ENCODE measurements at places on chromosomes 12 and 14. TPM values are rescaled to one million over a fixed set of nuclear protein-coding genes. Genes with fewer than 3 reads are reported as not detected.

DNA sequence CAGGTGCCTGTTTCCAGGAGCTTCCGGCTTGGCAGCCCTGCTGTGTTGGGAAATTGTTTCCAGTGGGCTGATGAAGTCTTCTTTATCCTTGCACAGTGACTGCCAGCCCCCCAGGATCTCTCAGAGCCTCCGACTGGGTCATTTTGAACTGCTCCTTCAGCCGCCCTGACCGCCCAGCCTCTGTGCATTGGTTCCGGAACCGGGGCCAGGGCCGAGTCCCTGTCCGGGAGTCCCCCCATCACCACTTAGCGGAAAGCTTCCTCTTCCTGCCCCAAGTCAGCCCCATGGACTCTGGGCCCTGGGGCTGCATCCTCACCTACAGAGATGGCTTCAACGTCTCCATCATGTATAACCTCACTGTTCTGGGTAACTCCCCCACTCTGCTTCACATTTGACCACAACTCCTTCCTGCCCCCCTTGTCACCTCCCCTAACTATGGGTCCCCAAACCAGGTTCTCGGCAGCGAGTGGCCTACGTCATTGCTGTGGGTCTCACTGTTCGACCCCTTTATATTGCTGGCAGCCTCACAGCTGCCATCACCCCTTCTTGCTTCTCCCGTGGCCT, 2.3 kb downstream of the LAG3 start:
- DNase-seq: no peak

DNA sequence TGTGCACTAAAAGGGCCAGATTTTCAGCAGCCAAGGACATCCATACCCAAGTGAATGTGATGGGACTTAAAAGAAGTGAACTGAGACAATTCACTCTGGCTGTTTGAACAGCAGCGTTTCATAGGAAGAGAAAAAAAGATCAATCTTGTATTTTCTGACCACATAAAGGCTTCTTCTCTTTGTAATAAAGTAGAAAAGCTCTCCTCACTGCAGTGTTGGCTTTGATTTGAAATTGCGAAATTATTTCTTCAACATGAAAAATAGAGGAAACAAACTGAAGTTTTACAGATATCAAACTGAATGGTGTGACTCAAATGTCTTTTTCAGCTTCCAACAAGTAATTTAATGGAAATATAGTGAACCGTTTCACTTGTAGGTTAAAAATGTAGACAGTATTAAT, 11.3 kb upstream of the KCNMB4 start:
- DNase-seq: no peak

GRCh38 chr12:1553536-1553935, 40.8 kb downstream of the FBXL14 start:
- no peak for DNase-seq

- no peak for DNase-seq
These were observed 77.3 kb upstream of the RTL1 start for GRCh38 chr14:100980823-100981222.

DNA sequence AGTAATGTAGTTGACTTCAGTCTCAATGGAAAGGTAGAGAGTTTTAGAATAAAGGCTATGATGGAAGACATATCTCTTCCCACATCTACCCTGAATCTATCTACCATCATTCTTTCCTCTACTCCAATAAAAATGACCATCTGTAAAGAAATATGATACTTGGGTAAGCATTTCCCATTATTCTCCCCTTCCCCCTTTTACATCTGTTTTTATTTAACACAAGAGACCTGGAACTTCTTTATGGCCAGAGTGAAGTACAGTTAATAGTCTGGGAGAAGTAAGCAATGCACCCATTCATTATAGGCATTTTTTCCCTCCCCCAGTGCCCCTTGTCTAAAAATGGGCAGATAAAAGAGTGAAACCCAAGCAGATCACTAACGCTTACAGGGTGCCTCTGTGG, 6.5 kb downstream of the TPH2 start:
- no peak for DNase-seq

GRCh38 chr14:44041700-44042099, 465.4 kb downstream of the FSCB start:
- DNase-seq: no peak

GRCh38 chr12:78767264-78767981, 97.2 kb upstream of the SYT1 start:
- no peak for DNase-seq

DNA sequence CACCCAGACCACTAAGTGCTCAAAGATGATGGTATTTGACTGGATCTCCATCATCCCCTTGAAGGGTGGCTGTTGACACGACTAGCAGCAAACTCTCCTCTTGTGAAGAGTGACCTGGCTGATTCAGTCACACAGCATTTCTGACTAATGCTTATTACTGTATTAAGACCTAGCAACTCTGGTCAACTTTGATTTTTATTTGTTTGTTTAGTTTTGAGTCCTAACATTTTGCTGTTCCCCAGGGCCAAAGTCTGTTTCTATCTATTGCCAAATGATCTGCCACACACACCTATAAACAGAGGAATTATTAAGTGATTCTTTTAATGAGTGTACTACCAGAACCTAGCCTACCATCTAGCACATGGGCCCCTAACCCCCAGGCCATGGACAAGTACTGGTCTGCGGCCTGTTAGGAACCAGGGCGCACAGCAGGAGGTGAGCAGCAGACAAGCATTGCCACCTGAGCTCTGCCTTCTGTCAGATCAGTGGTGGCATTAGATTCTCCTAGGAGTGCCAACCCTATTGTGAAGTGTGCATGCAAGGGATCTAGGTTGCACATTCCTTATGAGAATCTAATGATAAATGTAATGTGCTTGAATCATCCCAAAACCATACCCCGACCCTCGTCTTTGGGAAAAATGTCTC, 120.0 kb downstream of the RPS6KA5 start:
- DNase-seq: no peak

DNA sequence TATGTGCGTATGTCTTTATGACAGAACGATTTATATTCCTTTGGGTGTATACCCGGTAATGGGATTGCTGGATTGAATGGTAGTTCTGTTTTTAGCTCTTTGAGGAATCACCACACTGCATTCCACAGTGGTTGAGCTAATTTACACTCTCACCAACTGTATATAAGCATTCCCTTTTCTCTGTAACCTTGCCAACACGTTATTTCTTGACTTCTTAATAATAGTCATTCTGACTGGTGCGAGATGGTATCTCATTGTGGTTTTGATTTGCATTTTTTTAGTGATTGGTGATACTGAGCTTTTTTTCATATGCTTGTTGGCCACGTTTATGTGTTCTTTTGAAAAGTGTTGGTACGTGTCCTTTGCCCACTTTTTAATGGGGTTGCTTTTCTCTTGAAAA, 49.7 kb downstream of the FRS2 start:
- no peak for DNase-seq

DNA sequence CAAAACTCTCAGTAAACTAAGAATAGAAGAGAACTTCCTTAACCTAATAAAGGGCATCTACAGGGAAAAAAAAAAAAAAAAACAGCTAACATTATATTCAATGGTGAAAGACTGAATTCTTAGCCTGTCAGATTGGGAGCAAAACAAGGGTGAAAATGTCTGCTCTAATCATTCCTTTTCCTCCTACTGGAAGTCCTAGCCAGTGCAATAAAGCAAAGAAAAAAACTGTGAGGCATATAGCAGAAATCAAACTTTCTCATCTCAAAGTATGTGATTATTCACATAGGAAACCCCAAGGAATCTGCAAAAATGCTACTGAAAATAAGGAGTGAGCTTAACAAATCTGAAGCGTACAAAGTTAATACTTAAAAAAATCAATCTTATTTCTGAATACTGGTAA, 170.7 kb downstream of the NUAK1 start:
- no peak for DNase-seq

GRCh38 chr12:62251609-62251958, 8.6 kb upstream of the USP15 start:
- no peak for DNase-seq

GRCh38 chr14:104885973-104886689, 21.1 kb downstream of the CEP170B start:
- peak; percentile 9 for DNase-seq

GRCh38 chr14:72590577-72590976, 303.3 kb downstream of the DPF3 start:
- no peak for DNase-seq

- peak; percentile 92 for DNase-seq
These were observed 9.8 kb upstream of the PNMA1 start for GRCh38 chr14:73723797-73724661.

DNA sequence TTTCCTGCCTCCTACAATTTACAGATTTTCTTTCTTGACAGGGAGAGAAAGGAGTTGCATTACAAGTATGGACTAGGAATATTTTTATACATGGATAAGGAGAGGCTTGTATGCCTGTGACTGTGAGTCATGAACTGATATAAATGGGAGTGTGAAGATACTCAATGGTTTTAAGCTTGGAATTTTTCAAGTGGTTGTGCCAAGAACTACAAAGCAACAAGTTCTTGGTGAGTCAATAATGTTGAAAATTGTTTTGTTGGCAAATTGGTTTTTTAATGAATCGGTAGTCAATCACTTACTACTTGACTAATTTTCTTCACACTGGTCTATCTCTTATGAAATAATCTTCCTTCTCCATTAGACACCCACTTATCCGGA, 58.9 kb upstream of the HMGA2 start:
- no peak for DNase-seq

- no peak for DNase-seq
These were observed 23.9 kb downstream of the RBM19 start for GRCh38 chr12:113942209-113942608.

DNA sequence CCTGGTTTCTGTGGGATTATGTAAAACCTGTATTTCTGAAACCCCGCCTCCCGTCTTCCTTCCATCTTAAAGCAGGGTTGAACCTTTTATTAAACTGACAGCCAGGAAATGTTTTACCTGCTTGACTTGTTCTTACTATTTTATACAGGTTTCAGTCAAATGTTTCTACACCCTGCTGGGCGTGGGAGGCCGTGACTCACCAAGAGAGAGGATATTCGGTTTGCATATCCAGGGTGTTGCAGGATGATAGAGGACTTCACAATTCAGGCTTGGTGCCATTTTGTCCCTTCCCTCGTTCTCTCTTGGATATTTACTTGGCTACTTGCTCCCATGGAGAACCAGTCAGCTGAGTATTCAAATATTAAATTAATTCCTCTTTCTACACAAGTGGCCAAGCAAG, 69.7 kb downstream of the ARF6 start:
- no peak for DNase-seq

DNA sequence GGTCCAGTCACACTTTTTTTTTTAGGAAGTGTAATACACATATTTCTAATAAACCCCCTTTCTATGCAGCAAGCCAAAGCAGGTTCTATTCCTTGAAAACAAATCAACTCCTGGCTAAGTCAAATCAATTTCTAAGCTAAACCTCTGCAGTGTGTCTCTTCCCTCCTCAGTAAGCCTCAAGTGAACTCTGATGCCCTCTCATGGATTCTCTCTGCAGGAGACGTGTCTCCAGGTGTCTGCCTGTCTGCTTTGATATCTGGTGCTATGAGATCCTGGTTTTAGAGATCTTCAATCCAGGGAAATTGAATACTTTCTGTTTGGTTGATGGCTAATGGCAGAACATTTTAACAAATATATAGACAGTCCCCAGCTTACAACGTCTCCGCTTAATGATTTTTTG, 791.7 kb downstream of the AACS start:
- no peak for DNase-seq

GRCh38 chr12:111971800-111972199, 41.2 kb downstream of the TMEM116 start:
- no peak for DNase-seq

- DNase-seq: no peak
These were observed 46.8 kb downstream of the TMEM117 start for GRCh38 chr12:43882578-43883178.

- DNase-seq: no peak
These were observed 234.4 kb upstream of the PRKD1 start for GRCh38 chr14:30162066-30162465.

DNA sequence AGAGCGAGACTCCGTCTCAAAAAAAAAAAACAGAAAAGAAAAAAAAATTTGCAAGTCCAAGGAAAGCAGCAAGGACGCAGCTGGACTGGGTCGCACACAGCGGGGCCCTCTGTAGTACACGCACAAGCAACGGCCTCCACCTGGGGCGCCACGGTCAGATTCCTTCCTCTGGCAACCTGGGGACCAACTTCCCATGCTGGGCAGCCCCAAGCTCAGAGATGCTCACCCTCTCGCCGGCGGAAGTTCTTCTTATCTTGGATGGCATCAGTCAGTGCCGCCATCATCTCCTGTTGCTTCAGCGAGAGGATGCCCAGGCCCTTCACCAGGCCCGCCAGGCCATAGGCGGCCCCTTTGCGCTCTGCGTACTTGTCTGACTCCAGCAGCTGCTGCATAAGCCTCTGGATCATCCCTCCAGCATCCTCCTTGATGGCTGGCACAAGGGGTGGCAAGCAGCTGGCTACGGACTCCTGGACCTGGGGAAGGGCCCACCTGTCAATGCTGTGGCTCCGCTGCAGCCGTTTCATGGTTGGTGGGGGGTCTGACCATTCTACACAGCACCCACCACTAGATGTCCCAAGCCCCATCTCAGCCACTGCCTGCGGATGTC, 34.5 kb upstream of the RAB35 start:
- no peak for DNase-seq

GRCh38 chr14:63388766-63389431, 70.2 kb upstream of the GPHB5 start:
- DNase-seq: peak; percentile 38

DNA sequence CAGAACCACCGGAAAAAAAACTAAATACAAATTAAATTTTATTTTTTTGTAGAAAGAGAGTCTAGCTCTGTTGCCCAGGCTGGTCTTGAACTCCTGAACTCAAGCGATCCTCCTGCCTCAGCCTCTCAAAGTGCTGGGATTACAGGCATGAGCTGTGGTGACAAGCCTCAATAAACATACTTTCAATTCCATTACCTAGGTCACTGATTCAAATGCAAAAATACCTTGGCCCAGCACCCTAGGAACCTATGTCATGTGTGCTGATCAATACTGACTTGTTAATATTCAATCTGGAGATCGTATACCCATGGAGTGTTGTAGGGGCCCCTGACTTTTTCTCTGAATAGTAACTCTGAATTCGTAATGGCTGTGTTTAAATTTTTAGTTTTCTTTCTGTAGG, 7.1 kb upstream of the TMEM30B start:
- DNase-seq: no peak

DNA sequence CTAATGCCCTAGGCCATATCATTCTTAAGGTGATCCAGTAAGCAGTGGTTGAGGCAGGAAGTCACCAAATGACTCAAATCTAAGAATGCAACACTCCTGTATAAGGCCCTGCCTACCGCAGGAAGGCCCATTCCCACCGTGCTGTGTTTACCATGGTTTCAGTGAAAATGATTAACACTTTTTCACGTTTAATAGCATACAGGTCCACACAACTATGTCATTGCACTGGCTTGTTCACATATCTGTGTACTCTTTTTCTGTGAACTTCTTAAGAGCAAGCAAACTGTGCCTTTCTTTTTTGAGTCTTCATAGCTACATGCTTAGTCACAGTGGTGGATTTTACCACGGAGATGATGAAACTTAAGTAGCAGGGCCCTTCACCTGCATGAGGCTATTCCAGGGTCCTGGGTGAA, 214.9 kb downstream of the CNTN1 start:
- no peak for DNase-seq

GRCh38 chr14:42090122-42090521, 483.4 kb downstream of the LRFN5 start:
- no peak for DNase-seq

GRCh38 chr12:26572137-26572536, 260.9 kb downstream of the ITPR2 start:
- no peak for DNase-seq

Gene SPX
- 2.4 TPM for total RNA-seq

Gene HOXC10
- 3.2 TPM for total RNA-seq

Gene LAG3
- 4.4 TPM for total RNA-seq

Gene FIGNL2
- 2.7 TPM for total RNA-seq

Gene MYRFL
- not detected for total RNA-seq

Gene MDM1
- 43.0 TPM for total RNA-seq

Gene HOXC12
- total RNA-seq: not detected

Gene GLT8D2
- 12.6 TPM for total RNA-seq

Gene TMPRSS12
- not detected for total RNA-seq

Gene CKB
- total RNA-seq: 237 TPM

Gene CLSTN3
- 90.2 TPM for total RNA-seq

Data from uterus (tissue), 4 donors.